GM13976 (cell line): ENCODE measurements at places on chromosomes 16 and 17.

- no peak for DNase-seq
Observed at GRCh38 chr16:29729116-29729521, 16.7 kb downstream of the C16orf54 start.

- DNase-seq = no peak
Observed at GRCh38 chr16:12327971-12328726, 351.6 kb downstream of the SNX29 start.

GRCh38 chr17:37543637-37544052, 54.0 kb downstream of the DUSP14 start:
- no peak for DNase-seq

DNA sequence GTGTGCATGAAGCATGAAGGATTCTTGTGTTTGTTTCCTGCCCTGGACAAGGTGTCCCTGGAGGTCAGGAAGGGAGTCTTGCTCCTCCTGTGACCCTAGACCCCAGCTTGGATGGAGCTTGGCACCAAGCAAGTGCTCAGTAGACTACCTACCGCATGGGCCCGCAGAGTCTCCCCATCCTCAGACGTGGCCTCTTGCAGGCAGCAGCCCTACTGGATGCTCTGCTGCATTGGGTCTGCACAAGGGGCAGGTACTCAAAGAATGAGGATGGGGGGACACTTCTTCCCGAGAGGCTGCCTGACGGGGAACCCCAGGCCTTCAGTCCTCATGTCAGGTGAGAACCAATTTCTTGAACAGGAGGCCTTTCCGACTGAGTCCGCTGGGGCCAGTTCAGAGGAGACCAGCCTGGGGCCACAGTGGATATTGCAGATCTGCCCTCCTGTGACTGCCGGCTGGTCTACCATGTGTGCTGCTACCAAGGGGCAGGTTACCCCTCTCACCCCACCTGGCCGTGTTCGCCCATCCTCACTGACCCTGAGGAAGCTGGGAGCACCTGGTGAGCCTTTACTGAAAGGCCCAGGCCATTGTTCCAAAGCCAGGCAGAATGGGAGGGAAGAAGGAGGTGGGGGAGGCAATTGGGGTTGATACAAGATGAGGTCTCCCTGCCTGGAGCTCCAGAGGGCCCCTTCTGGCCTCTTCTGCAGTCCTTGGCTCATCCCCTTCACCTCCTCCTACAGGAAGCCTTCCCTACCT, 206.3 kb downstream of the RAB11FIP4 start:
- no peak for DNase-seq

- DNase-seq = no peak
Observed at GRCh38 chr17:71803656-71804284, 317.1 kb upstream of the SOX9 start.

- DNase-seq = no peak
Observed at GRCh38 chr17:38893607-38894006, 23.7 kb downstream of the LASP1 start.

GRCh38 chr17:6070430-6070912, 292 bp downstream of the WSCD1 start:
- DNase-seq = no peak

DNA sequence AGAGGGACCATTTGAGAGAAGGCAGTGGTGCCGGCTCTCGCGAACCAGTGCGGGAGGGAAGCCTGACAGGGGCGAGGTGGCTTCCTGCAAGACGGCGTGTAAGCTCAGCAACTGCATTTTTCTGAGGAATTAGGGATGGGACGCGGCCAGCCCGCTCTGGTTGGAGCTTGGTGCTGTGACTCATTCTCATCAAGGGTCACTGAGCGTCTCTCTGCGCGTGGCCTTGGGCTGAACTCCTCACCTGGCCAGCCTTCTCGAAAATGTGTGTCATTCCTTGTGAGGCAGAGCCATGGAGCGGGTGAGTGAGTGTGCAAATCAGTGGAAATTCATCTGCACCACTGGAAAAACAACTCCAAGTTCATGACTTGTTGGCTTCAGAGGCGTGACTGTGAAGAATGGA, 52.8 kb downstream of the NTN1 start:
- DNase-seq = no peak

GRCh38 chr17:28317099-28317965, 1.7 kb upstream of the TMEM97 start:
- no peak for DNase-seq

DNA sequence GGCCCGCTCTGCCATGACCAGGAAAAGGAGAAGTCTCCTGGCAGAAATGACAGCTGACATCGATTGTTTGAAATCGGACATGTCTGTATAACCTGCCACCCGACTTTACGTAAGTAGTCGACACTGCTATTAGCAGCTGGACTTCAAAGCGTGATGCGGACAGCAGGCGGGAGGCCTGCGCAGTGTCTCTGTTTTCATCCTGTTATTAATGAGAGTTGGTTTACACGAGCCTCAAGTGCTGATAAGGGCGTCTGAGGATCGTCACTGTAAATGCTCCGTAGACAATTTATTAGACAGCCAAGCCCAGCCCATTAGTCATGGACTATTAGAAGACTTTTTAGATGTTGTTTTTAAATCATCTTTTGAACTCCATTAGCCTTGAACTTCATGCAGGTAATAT, 328.3 kb downstream of the FOXL1 start:
- no peak for DNase-seq

- DNase-seq = no peak
Observed at GRCh38 chr17:76641501-76641900, 2.1 kb downstream of the ST6GALNAC1 start.

DNA sequence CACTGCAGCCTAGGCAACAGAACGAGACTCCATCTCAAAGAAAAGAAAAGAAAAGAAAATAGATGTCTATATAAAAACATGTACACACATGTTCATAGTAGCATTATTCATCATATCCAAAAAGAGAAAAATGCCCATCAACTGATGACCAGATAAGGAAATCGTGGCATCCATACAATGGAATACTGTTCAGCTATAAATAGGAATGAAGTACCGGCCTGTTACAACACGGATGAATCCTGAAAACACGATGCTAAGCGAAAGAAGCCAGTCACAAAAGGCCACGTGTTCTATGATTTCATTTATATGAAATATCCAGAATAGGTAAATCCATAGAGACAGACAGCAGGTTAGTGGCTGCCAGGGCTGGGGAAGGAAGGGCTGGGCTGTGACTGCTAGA, 65.8 kb downstream of the TBC1D16 start:
- DNase-seq = no peak

GRCh38 chr16:87438611-87438985, 46.5 kb downstream of the MAP1LC3B start:
- no peak for DNase-seq

DNA sequence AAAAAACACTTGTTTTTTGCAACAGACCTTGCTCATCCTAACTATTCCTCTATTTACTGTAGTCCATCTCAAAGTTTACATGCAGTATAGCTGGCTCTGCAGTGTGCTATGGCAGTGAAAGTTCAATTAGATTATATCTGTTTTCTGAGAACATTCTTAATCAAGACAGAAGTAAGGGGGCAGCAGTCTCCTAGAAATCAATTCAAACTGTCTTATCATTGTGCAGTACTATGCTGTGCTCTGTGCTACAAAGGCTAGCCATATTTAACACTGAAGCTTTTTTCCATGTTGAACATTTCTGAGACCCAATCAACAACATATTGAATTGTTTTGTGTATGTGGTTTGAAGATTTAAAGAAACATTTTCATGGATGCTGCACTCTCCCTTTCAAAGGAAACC, 11.4 kb downstream of the NETO2 start:
- no peak for DNase-seq
